ENCODE measurements at places on chromosomes 1 and 21. TPM values are rescaled to one million over a fixed set of nuclear protein-coding genes. Genes with fewer than 3 reads are reported as not detected.
A peak's percentile ranks its signal among the peaks of the same experiment; 100 is the strongest.

DNA sequence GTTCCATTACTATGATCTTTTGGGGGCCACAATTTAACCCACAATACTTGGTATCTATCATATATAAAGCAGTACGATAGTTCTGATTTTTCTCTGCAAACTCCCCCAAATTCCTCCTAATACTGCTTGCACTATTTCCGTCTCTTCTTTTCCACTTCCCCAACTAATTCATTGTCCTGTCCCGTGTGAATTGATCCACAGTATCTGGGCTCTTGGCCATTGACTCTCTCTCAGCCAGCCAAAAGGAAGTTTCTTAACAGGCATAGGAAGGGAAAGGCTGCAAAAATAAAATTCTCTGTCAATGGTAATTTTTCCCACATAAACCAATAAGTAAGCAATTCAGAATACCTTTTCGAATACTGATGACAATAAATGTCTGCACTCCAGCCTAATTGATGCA lies 91.7 kb upstream of the DSCAM start:
- no peaks in the 10 kb centered on the region for H3K36me3 ChIP-seq
- H3K27ac ChIP-seq: no peak overlapping the region
- H3K4me3 ChIP-seq: no peak overlapping the region

- no peaks in the 10 kb centered on the region for H3K36me3 ChIP-seq
- H3K27ac ChIP-seq: peak overlapping the region; percentile 51
- peak; percentile 32 for DNase-seq
- peaks cover 4% of the 10 kb centered on the region for H3K4me1 ChIP-seq
- H3K4me3 ChIP-seq: no peak overlapping the region
These were observed 15.8 kb downstream of the PLA2G2A start for GRCh38 chr1:19963636-19964035.

DNA sequence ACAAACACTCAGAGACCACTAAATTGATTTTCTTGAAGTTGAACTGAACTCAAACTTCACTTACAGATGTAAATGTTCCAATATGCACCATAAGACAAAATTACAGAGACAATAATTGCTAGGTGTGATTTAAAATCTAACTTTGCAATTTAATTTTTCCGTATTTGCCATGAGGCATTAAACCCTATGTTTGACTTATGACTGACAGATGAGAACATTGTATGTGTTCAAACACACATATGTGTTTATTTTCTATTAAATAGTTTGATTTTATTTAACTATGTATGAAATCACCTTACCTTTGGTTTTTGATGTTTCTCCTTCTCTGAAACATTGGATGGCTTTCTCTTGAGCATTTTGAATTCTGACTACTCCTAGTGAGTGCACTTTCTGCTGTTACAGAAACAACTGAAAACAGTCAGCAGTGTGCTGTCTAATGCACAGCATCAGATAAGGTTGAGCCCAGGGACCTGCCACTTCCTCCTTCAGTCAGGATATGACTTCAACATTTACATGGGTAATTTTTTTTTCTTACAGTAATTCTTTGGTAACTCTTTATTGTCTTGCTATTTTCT lies at the start of gene SAMSN1:
Gene SAMSN1 (minus strand): TSS at position 410 of the 575 bp plus-strand sequence. CDS start 54 bp downstream, at position 356.
- no peak for DNase-seq
- no peaks in the 10 kb centered on the region for H3K36me3 ChIP-seq
- no peaks in the 10 kb centered on the region for H3K27me3 ChIP-seq

GRCh38 chr21:33651965-33652680 lies 9.8 kb downstream of the ITSN1 start:
- H3K4me3 ChIP-seq: no peak overlapping the region
- no peaks in the 10 kb centered on the region for H3K27me3 ChIP-seq
- no peak overlapping the region for H3K27ac ChIP-seq
- DNase-seq: no peak

DNA sequence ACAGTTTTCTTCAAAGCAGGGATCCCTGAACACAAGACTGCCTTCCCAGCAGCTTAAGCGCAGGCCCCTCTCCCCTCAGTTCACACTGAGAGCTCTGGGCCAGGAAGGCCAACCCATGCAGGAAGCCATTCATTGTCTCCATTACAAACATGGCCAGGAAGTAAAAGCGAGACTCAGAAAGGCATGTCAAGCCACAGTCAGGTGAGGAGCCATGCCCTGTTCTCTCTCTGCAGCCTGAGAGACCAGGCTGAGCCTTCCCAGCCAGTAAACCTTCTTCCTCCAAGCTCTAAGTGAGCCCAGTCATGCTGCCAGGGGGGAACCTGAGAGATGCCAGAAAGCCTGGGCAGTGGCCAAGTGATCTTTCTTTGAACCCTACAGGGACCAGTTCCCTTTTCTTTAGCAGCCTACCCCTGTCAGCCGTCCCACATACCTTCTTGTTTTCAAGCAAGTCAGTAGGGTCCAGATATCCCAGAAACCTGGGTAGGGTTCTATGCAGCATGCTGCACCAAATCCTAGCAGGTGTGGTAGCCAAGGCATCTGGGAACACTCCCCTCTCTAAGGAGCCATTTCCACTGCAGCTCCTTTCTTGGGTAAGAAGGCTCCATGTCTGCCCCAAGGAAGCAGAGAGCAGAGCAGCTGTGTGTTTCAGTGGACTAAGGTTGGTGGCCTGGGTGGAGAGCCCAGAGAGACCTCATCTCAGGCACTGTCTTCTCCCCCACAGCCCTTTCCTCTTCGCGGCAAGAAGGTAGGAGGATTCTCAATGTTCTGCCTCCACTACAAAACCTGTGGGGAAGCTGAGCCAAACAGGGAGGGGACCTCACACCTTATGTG lies 977 bp downstream of the TRAF3IP3 start:
- H3K27ac ChIP-seq: peak overlapping the region; percentile 16
- peak overlapping the region; percentile 14 for H3K4me3 ChIP-seq
- H3K4me1 ChIP-seq: peaks cover 6% of the 10 kb centered on the region
- H3K36me3 ChIP-seq: no peaks in the 10 kb centered on the region

DNA sequence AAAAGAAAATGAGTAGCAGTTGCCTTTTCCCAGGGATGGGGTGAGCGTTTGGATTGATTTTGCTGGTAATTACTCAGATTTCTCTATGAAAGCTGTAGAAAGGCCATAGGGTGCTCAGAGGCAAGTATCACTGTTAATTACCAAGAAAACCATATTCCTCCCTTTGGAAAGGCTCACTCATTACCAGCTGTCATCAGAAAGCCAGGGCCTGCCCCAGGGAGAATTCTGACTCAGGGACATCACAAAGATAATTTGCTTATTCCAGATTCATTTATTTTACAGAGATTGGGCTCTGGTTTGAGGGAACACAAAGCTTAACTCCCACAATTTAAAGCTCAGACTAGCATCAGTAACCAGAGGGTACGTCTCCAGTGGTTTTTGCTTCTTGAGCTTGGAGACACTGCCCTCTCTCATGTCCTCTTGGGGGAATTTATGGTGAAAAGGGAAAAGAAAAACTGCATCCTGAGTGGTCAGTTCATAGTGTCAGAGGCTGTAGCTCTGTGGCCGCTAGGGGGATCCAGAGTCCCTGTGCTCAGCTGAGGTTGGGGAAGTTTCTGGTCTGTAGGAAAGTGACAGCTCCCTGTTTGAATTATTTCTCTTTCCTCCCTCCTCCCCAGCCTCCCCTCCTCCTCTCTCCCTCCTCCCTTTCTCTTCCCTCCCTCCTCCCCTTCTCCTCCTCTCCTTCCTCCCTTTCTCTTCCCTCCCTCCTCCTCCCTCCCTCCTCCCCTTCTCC lies 204.3 kb downstream of the KCNJ6 start:
- DNase-seq: peak; percentile 50
- H3K4me3 ChIP-seq: no peak overlapping the region
- H3K27me3 ChIP-seq: no peaks in the 10 kb centered on the region
- peaks cover 16% of the 10 kb centered on the region for H3K4me1 ChIP-seq
- no peaks in the 10 kb centered on the region for H3K36me3 ChIP-seq

- no peak for DNase-seq
- peaks cover 99% of the 10 kb centered on the region for H3K27me3 ChIP-seq
- no peak overlapping the region for H3K27ac ChIP-seq
- H3K36me3 ChIP-seq: no peaks in the 10 kb centered on the region
- H3K4me3 ChIP-seq: no peak overlapping the region
These were observed 32.1 kb upstream of the RUNX3 start for GRCh38 chr1:24961961-24962861.

Gene OBSCN
- 316 TPM for total RNA-seq

Gene NECTIN4
- not detected for total RNA-seq
